ENCODE measurements at places on chromosomes 4 and X. TPM values are rescaled to one million over a fixed set of nuclear protein-coding genes. Genes with fewer than 3 reads are reported as not detected.
A peak's percentile ranks its signal among the peaks of the same experiment; 100 is the strongest.

GRCh38 chr4:20386001-20386740 lies 134.5 kb downstream of the SLIT2 start:
- DNase-seq: no peak

GRCh38 chr4:155442267-155443105 lies 65.7 kb upstream of the MAP9 start:
- peak; percentile 74 for DNase-seq

DNA sequence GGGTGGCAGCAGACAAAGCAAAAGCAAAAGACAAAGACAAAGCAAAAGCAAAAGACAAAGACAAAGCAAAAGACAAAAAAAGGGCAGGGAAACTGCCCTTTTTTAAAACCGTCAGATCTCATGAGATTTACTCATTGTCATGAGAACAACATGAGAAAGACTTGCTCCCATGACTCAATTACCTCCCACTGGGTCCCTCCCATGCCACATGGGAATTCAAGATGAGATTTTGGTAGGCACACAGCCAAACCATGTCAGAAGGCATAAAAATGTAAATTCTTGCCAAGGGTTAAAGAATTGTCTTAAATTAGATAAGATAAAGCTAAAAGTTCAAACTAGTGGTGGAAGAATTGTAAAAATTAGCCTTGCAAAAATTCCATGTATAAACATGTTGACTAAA lies 419.7 kb downstream of the TRAM1L1 start:
- no peak for DNase-seq

- peak; percentile 35 for DNase-seq
Measured at GRCh38 chr4:151991884-151992167, 231.0 kb upstream of the GATB start.

DNA sequence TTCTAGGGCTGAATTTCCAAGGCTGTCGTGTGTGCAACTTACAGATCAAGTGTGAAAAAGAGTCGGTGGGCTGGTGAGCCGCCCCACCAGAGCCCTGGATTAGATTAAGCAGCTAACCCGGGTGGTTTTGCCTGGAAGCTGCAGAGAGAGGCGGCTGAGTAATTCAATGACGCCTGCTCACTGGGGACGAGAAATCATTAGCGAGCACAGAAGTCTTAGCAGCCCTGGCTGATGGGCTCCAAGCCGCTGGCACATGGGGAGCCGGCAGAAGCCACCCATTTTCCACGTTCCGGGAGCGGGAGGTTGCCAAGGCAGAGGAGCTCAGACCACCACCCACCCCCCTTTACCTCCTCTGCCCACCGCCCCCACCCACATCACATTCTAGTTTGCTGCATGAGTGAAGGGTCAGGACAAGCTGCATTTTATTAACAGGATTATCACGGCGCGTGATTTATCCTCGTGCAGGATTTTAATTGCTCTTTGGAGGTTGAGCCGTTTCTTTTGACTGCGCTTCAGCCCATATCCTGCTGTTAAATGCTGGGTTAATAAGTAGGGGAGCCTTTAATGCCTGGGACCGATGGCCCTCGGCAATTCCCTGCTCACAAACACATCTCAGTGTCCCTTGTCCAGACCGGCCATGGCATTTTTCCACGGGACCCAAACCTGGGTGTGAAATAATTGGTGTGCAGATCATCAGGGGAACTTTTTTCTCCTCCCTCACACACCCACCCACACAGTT lies 19.1 kb downstream of the BCOR start:
- peak; percentile 78 for DNase-seq

GRCh38 chr4:6620296-6620695 lies 20.2 kb upstream of the MRFAP1 start:
- DNase-seq: no peak

GRCh38 chrX:44054863-44055601 lies 81.8 kb upstream of the NDP start:
- no peak for DNase-seq

GRCh38 chrX:34734383-34734782 lies 77.3 kb upstream of the TMEM47 start:
- DNase-seq: no peak

- DNase-seq: no peak
Measured at GRCh38 chrX:39840133-39840532, 257.6 kb downstream of the BCOR start.

- no peak for DNase-seq
Measured at GRCh38 chr4:87103086-87103485, 117.3 kb downstream of the KLHL8 start.

DNA sequence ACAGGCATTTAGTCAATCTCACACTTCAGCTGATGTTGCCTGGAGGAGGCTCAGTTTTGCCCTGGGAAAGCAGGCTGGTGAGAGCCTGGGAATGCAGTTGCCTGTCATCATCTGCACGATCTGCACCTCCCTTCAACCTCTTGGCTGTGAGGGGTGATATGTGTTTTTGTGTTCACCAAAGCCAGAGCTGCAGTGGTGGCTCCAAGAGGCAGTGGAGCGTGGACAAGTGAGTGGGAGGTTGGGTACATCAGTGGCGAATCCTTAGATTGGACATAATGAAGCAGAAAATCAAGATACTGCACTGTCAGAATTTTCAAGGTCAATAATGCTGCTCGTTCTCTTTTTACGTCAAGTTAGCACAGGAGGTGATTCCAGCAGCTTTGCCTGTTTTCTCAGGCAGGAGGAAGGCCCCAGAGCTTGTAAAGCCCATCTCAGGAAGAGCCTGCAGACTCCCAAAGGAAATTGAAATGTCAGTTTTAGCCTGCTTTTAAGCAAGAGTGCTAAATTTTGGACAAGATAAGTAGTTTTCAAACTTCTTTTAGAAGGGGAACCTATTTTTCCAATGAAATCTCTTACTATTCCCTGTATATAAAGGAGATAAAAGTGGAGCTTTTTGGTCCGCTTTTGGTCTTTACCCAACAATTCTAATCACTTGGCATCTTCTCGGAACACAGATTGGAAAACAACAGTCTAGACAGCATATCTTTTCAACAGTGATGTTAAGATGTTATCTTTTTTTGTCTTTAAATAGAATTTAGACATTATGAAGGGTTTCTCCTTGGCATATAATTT lies 92.8 kb downstream of the FRAS1 start:
- peak; percentile 30 for DNase-seq

DNA sequence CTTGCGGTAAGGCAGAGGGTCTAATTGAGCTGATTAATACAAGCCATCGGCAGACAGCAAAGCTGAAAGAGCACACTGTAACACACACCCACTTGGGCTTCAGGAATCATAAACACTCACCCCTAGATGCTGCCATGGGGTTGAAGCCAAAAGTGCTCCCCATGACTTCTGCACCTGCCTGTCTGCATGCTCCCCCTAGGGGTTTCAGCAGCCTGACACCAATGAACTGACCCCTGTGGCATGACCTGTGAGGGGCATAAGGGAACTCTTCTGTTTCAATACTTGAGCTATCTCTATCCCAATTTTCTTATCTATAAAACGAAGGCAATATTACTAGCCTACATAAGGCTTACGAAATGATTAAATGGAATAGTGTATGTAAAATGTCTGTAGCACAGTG lies 23.0 kb upstream of the IL13RA2 start:
- DNase-seq: no peak

- no peak for DNase-seq
Measured at GRCh38 chr4:963276-964225, 9.8 kb downstream of the DGKQ start.

GRCh38 chr4:150141756-150142155 lies 63.5 kb downstream of the DCLK2 start:
- DNase-seq: no peak

DNA sequence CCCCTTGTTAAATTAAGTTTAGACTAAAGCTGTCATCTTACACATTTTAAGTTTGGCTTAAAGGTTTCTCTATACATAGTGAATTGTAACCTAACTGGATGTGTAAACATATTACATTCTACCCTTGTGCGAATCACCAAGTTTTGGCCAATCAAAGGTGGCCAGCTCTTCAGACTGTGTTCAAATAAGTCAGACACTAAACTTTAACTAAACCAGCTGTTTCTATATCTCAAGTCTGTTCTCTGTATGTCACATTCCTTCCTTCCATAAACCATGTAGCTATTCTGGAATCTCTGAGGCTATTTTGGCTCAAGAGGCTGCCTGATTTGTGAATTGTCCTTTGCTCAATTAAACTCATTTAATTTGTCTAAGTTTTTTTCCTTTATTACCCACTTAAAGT lies 6.7 kb downstream of the SULT1B1 start:
- DNase-seq: no peak

- no peak for DNase-seq
Measured at GRCh38 chrX:134706138-134706537, 47.9 kb upstream of the PLAC1 start.

GRCh38 chr4:177008836-177009501 lies 216.2 kb upstream of the VEGFC start:
- DNase-seq: no peak

DNA sequence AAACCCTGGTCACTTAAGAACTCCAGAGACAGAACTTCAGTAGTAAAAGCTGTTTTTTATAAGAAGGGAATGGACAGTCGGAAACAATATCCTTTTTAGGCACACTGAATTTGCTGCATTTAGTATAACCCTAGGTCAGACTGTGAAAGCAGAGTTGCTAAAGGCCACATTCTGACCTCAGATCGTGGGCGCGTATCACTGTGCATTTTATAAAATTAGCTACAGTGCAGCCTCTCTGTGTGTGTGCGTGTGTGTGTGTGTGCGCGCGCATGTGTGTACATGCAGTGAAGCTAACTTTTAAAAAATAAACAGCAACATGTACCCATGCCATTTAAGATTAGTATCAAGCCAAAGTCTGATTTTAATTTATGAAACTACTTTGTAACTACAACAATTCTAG lies 8.0 kb downstream of the ZNF827 start:
- DNase-seq: no peak

- no peak for DNase-seq
Measured at GRCh38 chr4:139950568-139950967, 203.4 kb downstream of the MAML3 start.

- DNase-seq: no peak
Measured at GRCh38 chrX:133346026-133346425, 69.3 kb downstream of the GPC4 start.

SSX4B gene
- polyA plus RNA-seq: not detected

C1QTNF7 gene
- polyA plus RNA-seq: 1.0 TPM

FSTL5 gene
- 35.7 TPM for polyA plus RNA-seq

PLP2 gene
- 11.9 TPM for polyA plus RNA-seq

CNGA1 gene
- 0.06 TPM for polyA plus RNA-seq

CYLC1 gene
- polyA plus RNA-seq: not detected

FRG2 gene
- polyA plus RNA-seq: not detected
